ENCODE measurements at places on chromosomes 7 and 10.

DNA sequence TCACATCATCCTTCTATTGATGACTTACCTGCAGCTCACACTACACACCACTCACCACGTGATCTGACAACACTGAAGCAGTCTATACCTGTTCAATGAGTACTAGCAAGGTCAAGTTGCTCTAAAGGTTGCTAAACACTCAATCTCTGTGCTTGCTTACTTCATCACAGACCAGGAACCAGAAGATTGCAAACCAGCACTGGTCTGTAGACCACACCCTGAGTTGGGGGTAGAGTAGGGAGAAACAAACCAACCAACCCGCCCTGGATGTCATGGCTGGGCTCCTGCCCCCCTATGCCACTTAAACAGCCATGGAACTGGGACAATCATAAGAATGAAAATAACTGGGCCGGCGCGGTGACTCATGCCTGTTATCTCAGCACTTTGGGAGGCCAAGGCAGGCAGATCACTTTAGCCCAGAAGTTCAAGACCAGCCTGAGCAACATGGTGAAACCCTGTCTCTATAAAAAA is 19.6 kb downstream of the DLG5 start:
- DNase-seq = no peak

DNA sequence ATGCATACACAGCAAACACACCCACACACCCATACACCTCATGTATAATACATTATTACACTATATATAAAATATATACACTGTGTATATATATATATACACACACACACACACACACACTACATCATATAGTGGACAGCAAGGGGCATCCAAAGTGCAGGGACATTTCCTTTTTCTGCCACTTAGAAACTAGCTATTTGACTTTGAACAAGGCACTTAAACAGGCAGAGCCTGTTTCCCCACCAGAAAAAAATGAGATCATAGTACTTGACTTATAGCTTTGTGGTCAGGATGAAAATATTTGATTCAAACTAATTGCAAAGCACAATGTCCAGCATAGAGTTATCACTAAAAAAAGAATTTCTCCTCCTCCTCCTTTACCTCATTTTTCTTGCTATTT is 254.3 kb upstream of the NPVF start:
- no peak for DNase-seq

GRCh38 chr10:115001506-115002381 is 63.7 kb downstream of the TRUB1 start:
- DNase-seq = no peak

GRCh38 chr10:110946496-110946895 is 27.1 kb downstream of the SHOC2 start:
- no peak for DNase-seq
